Urinary bladder (tissue), 4 donors: ENCODE measurements at places on chromosomes 4 and X. TPM values are rescaled to one million over a fixed set of nuclear protein-coding genes. Genes with fewer than 3 reads are reported as not detected.

- DNase-seq = no peak
Measured at GRCh38 chr4:134537701-134538100, 336.1 kb upstream of the PABPC4L start.

- DNase-seq = no peak
Measured at GRCh38 chrX:33194876-33195433, 16.4 kb downstream of the DMD start.

DNA sequence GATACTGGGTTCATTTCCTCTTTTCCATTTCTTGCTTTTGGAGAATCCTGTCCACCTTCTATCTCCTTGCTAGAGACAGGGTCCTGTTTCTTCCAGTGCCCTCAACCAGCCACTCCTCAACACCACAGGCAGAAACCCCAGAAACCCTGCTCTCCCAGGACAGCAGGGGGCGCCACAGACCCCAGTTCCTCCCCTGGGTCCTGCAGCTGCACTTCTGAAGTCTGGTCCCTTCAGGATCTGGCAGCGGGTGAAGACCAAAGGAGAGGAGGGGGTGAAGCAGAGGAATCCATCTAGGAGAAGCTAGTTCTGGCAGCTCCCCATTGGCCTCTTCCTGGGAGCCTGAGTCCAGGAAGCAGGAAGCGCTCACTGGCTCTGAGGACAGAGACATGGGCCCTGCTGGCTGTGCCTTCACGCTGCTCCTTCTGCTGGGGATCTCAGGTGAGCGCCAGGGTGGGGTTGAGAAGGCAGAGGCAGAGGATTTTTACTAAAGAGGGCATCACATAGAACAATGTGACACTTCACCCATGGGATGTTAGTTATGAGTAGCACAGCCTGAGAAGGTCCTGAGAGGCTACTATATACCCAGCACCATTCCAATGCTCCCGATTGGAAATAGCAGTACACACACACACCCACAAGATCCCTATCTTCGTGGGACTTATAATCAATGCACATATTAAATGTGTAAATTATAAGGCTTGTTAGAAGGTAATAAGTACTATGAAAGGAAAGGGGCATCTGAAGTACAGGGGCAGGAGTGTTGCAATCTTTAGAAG lies at the start of gene PRSS48:
TSS of gene PRSS48 (plus strand) at position 375 of the 776 bp plus-strand sequence. CDS start at position 387, 12 bp downstream.
- DNase-seq = no peak

The MAOB gene
- 60.3 TPM for polyA plus RNA-seq

The GLRA2 gene
- not detected for polyA plus RNA-seq

The PRIMPOL gene
- 12.7 TPM for polyA plus RNA-seq
